ENCODE measurements at places on chromosomes 11 and 22. TPM values are rescaled to one million over a fixed set of nuclear protein-coding genes. Genes with fewer than 3 reads are reported as not detected.

Gene SYT7
- 18.9 TPM for total RNA-seq

Gene KIF18A
- total RNA-seq = 0.25 TPM

Gene BDNF
- 3.1 TPM for total RNA-seq

Gene CCDC34
- total RNA-seq = 1.6 TPM

Gene GAL3ST3
- total RNA-seq = 1.3 TPM

All from left ventricle myocardium inferior (tissue), 1 donor.